Left kidney (tissue), 8 donors: ENCODE measurements at places on chromosomes 2 and 18. TPM values are rescaled to one million over a fixed set of nuclear protein-coding genes. Genes with fewer than 3 reads are reported as not detected.

The ING5 gene
- polyA plus RNA-seq: 50.6 TPM

The CRYGD gene
- not detected for polyA plus RNA-seq

The RFTN2 gene
- 19.0 TPM for polyA plus RNA-seq

The NPAS2 gene
- 16.8 TPM for polyA plus RNA-seq

The REG3A gene
- not detected for polyA plus RNA-seq

The POMC gene
- polyA plus RNA-seq: 8.4 TPM

The LOXHD1 gene
- polyA plus RNA-seq: 1.4 TPM

The DIS3L2 gene
- 40.3 TPM for polyA plus RNA-seq

The DPYSL5 gene
- 6.8 TPM for polyA plus RNA-seq

The DYNAP gene
- 0.08 TPM for polyA plus RNA-seq

The IL37 gene
- 0.40 TPM for polyA plus RNA-seq

The LGALSL gene
- 41.8 TPM for polyA plus RNA-seq

The ANKRD30B gene
- 0.62 TPM for polyA plus RNA-seq

The SERPINE2 gene
- 112 TPM for polyA plus RNA-seq

The PROM2 gene
- 39.1 TPM for polyA plus RNA-seq

The NPHP1 gene
- polyA plus RNA-seq: 22.9 TPM

The HAAO gene
- polyA plus RNA-seq: 38.9 TPM

The VWA3B gene
- polyA plus RNA-seq: 0.80 TPM

The RNU2-63P gene
- not detected for polyA plus RNA-seq

The INHBB gene
- polyA plus RNA-seq: not detected

The CYP27C1 gene
- 13.8 TPM for polyA plus RNA-seq

The GRHL1 gene
- 7.2 TPM for polyA plus RNA-seq

The COLEC12 gene
- polyA plus RNA-seq: 23.3 TPM
